ENCODE measurements at places on chromosomes 3 and 15. TPM values are rescaled to one million over a fixed set of nuclear protein-coding genes. Genes with fewer than 3 reads are reported as not detected.

Gene TRPM1
- 0.37 TPM for polyA plus RNA-seq

Gene OXSM
- polyA plus RNA-seq = 10.8 TPM

Gene EFCAB12
- polyA plus RNA-seq = 0.02 TPM

Gene FBXO40
- polyA plus RNA-seq = not detected

Gene LIPC
- 0.04 TPM for polyA plus RNA-seq

Gene SCN11A
- 0.02 TPM for polyA plus RNA-seq

Gene TMEM108
- polyA plus RNA-seq = 0.41 TPM

Measured in esophagus (tissue), 2 donors.